Cerebellar nuclear complex (tissue), 1 donor: ENCODE measurements at places on chromosomes 2 and 18.

DNA sequence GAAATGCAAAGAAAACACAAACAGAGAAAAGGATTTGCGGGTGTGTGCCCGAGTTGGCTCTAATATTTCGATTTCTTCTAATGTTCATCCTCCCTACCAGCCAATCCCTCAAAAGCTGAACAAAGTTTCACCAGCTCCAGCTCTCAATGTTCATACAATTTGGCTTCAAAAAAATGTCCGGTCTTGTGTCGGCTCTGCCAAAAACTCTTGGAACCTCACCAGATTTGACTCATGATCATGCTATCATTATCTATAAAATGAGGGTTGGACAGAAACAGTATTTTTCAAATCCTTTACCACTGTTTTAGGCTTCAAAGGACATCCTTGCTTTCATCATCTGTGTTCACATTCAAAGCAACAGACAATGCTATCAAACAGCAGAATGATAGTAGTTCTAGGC, 88.2 kb downstream of the CRACDL start:
- no peak for DNase-seq

DNA sequence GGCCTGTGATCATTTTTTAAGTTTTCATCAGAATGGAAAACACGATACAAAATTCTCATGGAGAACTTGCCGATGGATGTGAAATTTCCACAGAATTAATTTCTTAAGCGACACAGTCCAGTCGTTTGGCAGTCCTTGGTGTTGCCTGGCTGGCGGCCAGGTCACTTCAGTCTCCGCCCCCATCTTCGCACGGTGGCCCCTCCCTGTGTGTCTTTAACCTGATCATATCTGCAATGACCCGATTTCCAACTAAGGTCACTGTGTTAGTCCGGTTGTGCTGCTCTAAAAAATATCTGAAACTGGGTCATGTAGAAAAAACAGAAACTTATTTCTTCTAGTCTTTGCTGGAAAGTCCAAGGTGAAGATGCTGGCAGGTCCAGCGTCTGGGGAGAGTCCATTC, 44.5 kb upstream of the COPS8 start:
- no peak for DNase-seq

GRCh38 chr18:39620551-39621168, 2055.1 kb upstream of the CELF4 start:
- no peak for DNase-seq

DNA sequence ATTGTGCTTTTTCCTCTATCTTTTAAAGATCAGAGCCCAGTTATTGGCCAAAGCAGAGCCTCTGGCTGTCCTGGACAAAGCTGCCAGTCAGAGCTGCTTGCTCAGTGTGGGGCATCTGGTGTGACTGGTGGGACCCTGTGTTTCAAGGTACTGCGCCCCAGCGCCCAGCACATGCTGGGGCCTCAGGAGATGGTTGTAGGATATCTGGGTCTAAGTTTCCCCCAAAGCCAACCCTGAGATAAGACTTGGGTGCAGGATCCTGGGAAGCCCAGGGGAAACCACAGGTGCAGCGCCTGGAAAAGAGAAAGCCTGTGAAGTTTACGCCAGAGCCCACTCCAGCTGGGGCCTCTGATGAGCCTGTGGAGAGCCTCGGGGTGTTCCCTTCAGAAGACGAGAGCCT, 117.7 kb downstream of the RPIA start:
- DNase-seq = no peak

GRCh38 chr2:234116010-234116409, 65.5 kb downstream of the SPP2 start:
- DNase-seq = no peak

DNA sequence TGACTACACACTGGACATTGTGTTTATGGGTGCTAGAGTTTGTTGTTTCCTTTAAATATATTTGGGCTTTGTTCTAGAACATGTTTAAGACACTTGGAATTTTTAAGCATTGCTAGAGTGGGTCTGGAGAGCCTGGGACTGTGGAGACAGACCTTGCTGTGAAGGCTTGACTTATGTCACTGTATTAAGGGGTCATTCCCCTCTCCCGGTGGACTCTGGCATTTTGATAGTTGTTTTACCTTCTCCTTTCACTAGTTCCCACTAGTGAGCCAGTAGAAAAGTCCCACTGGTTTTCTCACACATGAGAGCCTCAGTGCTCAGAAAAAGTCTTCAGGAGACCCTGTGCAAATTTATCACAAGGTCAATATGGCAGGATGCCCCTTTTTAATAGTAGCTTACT, 18.6 kb downstream of the ADNP2 start:
- no peak for DNase-seq
